GOT3 (cell line): ENCODE measurements at places on chromosomes 2 and 18.

DNA sequence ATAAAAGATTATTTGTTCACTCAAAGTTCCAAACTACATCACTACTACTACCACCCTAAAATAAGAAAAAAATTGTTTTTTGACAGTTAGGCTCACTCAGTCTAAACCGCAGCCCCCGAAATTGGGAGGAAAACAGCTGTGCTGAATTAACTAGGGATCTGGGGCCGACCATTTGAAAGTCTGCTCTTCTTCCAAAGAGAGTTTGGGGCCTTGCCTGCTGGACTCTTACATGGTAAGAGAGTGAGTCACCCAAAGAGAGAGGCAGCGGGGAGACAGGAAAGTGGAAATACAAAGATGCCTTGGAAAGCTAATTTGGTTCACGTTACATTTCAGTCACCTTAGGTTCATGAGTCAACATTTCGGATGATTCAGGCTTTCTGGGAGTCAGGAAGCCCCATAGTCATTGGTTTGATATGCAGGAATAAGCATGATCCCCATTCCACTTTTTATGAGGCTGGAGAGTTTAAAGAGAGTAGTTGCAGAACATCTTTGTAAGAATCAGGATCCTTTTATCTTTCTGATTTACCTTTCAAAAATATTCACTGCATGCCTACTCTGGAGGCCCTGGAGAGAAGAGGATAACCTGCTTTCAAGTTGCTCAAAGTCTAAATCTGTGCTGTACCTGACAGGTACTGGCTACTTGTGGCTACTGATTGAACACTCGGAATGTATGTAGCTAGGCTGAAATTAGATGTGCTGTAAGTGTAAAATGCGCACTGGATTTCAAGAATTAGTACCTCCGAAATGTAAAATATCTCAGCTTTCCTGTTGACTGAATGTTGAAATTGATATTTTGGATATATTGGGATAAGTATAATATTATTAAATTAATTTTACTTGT is 995 bp upstream of the RTN4 start:
- peak; percentile 45 for DNase-seq

DNA sequence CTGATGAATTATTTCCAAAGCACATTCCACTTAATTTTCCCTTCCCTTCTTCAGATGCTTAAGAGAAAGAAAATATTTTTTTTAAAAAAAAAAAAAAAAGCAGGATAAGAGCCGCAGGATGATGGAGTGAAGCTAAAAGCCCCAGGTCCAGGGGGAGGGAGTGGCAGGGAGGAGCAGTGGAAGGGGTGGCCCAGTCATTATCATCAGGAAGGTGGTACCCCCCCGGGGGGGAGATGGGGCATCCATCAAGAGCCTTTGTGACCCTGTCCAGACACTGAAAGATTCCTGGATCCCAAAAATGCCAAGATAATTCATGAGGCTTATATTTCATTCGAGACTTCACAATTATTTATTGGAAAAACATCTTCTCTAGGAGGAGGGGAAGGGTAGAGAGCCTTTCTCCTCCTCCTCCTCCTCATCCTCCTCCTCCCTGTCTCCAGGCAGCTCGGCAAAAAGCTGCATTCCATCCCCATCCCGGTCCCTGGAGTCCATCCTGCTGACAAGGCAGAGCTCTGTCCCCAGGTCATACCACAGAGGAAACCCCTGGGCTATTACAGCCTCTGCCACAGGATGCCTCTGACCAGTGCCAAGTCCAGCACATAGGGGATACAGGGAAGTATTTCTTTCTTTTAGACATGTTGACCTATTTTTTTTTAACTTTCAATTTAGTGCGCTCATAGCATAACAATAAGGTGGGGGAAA is 125.3 kb downstream of the TWIST2 start:
- no peak for DNase-seq

GRCh38 chr2:98908931-98909316 is 27.1 kb downstream of the CRACDL start:
- no peak for DNase-seq

DNA sequence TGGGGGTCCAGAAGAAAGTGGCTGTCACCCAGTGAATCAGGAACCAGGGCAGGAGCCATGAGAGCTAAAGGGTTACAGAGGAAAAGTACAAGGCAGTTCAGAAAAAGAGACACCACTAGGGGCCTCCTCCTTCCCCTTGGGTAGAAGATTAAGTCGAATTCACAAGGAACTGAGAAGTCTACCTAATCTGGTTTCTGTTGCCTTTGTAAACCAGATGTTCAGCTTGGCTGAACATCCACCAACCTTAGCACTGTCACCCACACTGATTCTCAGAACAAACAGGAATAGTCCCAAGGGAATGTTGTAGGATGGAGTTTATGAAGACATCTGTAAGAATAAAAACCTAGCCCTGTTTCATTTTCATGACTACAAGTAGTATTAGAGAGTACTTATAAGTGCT is 90.4 kb upstream of the NOSTRIN start:
- DNase-seq = no peak

GRCh38 chr18:13136904-13137669 is 81.5 kb upstream of the LDLRAD4 start:
- no peak for DNase-seq

GRCh38 chr2:145325485-145325884 is 805.6 kb upstream of the ZEB2 start:
- no peak for DNase-seq

- no peak for DNase-seq
These were observed 385.2 kb downstream of the TNS1 start for GRCh38 chr2:217617616-217618022.

DNA sequence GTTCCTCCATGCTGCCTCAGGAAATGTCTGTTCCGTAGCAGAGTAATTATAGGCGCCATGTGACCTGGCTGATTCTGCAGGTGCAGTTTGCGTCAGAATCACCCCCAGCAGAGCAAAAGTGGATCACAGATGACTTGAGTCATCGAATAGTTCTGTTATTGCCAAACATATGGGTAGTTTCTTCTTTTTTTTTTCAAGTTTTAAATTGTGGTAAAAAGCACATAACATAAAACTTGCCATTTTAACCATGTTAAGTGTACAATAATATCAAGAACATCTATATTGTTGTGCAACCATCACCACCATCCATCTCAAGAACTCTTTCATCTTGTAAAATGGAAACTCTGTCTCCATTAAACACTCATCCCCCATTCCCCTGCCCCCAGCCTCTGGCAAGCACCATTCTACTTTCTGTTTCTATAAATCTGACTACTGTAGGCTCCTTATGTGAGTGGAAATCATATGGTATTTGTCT is 177.7 kb upstream of the TWIST2 start:
- DNase-seq = no peak

DNA sequence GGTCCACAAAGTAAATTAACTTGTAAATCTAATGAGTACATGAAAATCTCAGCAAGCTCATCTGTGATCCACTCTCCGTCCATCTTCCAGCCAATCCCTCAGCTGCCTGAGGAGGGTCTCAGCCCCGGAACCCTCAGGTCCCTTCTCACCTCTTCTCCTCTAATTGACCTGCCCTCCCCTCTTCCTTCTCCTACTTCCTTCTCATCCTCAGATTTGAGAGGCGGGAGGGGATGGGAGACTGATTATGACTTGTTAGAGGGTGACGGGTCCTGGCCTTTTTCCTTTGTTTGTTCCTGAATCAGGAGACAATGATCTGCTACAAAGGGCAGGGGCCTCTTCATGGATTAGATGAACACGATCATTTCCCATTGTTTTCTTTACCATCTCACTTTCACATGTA is 80.1 kb downstream of the CYBRD1 start:
- no peak for DNase-seq

- DNase-seq = no peak
These were observed 76.5 kb upstream of the SLC35G4 start for GRCh38 chr18:11532758-11533512.

DNA sequence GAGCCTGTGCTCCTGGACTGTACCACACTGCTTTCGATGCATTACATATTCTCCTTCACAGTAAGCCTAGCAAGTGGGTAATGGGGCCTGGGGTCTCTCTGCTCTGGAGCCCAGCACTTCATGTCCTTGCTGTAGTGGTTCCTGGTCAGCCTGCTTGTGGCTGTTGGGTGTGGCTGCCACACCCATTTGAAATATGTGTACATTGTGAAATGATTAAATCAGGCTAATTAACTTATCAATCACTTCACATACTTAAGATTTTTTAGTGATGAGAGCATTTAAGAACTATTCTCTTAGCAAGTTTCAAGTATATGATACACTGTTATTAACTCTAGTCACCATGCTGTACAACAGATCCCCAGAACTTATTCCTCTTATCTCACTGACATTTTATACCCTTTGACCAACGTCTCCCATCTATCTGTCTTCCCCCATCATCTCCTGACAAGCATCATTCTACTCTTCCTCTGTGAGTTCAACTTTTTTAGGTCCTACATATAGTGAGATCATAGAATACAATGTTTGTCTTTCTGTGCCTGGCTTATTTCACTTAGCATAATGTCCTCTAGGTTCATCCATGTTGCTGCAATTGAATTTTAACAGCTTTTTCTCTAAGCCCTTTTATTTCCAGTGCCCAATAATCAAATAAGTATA is 92.1 kb downstream of the LYPD6 start:
- no peak for DNase-seq

GRCh38 chr18:12656938-12657683 is 796 bp downstream of the SPIRE1 start:
- DNase-seq = no peak

DNA sequence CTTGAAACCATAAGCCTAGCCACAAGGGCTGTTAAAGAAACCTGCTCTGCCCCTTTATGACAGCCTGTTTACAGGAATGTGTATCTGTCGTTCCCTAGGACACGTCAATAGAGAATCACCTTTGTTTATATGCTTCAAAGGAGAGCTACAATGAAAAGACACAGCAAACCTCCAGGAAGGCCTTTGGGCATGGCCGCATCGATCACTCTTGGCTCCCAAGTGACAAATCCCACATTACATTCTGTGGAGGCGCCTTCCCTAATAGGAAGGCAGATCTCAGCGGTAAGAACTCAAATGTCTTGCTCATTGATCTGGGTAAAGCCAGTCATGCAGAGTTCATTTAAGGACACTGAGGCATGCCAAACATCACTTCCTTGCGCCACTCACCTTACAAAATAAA is 26.5 kb downstream of the KIAA2012 start:
- DNase-seq = no peak

GRCh38 chr2:32532961-32533360 is 94.9 kb upstream of the TTC27 start:
- no peak for DNase-seq

GRCh38 chr2:100978582-100979191 is 23.4 kb upstream of the RPL31 start:
- DNase-seq = no peak

- no peak for DNase-seq
These were observed 42.5 kb upstream of the ACADL start for GRCh38 chr2:210267698-210268097.

DNA sequence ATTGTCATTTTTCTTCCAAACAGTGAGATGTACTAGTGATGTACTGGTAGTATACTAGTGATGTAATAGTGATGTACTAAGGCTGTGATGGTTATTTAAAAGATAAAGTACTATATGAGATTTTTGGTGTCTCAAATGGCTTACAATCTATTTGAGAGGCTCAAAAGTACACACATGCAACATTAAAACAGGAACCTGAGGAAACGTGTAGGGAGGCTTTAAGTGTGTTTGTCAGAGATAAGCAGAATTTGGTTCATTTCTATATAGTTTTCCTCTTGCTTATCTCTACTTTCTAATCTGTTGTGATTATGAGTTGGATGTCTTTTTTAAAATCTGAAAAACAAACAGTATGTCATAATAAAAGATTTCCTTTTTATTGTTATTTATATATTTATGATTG is 100.9 kb upstream of the SERTAD2 start:
- no peak for DNase-seq

GRCh38 chr2:216775043-216775453 is 79.7 kb upstream of the IGFBP5 start:
- DNase-seq = peak; percentile 64

GRCh38 chr2:160388464-160389263 is 104.9 kb downstream of the RBMS1 start:
- no peak for DNase-seq

DNA sequence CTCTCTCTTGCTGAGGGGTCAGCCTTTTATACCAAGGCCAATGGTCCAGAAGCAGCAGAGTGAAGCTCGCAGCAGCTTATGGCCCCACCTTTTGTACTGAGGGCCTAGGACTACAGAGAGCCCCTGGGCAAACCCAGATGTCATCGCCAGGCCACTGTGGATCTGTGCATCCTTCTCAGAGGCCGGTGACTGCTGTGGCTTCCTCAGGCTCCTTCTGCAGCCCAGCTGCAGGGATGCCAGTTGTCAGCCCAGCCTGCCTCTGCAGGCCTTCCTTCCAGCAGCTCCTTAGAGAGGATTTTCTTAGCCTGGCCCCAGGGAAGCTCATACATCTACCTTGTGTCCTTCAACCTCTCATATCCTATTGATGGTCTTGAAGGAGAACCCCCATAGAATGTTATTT is 6.5 kb upstream of the ACOXL start:
- DNase-seq = no peak

DNA sequence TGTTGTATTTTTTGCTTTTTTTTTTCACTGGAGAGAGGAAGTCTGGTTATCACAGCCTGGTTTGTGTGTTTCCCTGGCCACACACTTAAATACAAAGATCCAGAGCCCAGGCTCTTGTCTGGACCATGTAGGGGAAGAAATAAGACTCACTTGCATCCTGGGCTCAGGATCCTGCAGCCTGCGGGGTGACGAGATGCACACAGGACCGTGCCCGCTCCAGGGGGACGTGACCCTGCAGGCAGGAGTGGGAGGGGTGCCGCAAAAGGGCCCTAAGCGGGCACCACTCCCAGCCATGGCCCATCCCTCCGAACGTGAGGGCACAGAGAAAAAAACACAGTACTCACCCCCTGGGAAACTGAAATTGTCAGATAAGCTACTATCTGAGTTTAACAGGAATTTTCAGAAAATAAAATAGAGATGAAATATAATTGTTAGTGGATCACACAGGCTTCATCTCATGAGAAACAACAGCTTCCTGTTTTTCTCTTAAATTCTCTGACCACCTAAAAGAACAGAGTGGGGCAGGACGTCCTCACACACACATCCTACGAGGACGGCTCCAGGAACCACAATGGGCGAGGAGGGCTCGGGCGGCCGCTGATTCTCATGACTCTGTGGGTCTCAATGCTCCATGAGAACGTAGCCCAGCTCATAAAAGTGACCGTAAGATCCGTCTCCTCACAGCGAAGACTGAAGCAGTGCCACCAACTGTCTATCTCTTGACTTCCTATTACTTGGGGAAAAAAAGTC is 142.6 kb upstream of the ALKAL2 start:
- DNase-seq = no peak

DNA sequence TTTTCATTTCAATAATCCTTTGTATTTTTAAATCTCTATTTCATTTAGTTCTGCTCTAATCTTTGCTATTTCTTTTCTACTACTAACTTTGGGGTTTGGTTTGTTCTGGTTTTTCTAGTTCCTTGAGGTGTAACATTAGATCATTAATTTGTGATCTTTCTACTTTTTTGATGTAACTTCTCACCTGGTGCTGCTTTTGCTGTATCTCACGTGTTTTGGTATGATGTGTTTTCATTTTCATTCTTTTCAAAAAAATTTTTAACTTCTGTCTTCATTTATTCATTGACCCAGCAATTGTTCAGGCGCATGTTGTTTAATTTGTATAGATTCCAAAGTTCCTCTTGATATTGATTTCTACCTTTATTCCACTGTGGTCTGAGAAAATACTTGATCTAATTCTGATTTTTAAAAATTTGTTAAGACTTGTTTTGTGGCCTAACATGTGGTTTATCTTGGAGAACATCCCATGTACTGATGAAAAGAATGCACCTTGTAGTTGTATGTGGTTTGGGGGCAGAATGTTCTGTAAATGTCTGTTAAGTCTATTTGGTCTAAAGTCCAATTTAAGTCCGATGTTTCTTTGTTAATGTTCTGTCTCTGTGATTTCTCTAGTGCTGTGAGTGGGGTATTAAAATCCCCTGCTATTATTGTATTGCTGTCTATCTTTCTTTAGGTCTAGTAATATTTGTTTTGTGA is 17.3 kb upstream of the MALT1 start:
- no peak for DNase-seq
